PC-3 (cell line): ENCODE measurements at places on chromosomes 7 and 10. TPM values are rescaled to one million over a fixed set of nuclear protein-coding genes. Genes with fewer than 3 reads are reported as not detected.

Gene TFAM
- total RNA-seq = 96.8 and 121 TPM in 2 replicates

Gene SEMA3D
- total RNA-seq = 4.0 and 4.8 TPM in 2 replicates

Gene GPNMB
- 0.04 TPM in 1 of 2 replicates, not detected in the other for total RNA-seq

Gene CCDC7
- 14.1 and 19.1 TPM in 2 replicates for total RNA-seq

Gene LRRC18
- total RNA-seq = not detected in 2 replicates

Gene TRPV5
- not detected in 2 replicates for total RNA-seq

Gene CCDC146
- 4.7 TPM in 1 of 2 replicates, not detected in the other for total RNA-seq

Gene LIPJ
- not detected in 2 replicates for total RNA-seq

Gene CRPPA
- total RNA-seq = 0.75 and 1.2 TPM in 2 replicates

Gene PPIF
- total RNA-seq = 381 and 472 TPM in 2 replicates

Gene PAPOLB
- total RNA-seq = 0.29 and 0.40 TPM in 2 replicates

Gene CCDC201
- total RNA-seq = 0.11 TPM in 1 of 2 replicates, not detected in the other

Gene SPDYE2B
- not detected in 2 replicates for total RNA-seq

Gene STK17A
- 75.4 and 82.5 TPM in 2 replicates for total RNA-seq

Gene UPP1
- 71.9 and 77.7 TPM in 2 replicates for total RNA-seq

Gene PRLHR
- total RNA-seq = not detected in 2 replicates

Gene PITRM1
- total RNA-seq = 61.5 and 73.2 TPM in 2 replicates

Gene FAS
- total RNA-seq = 3.5 and 4.8 TPM in 2 replicates

Gene NEBL
- 14.7 and 18.8 TPM in 2 replicates for total RNA-seq

- DNase-seq = no peak
These were observed 40.2 kb downstream of the ANKRD61 start for GRCh38 chr7:6071406-6071805.

DNA sequence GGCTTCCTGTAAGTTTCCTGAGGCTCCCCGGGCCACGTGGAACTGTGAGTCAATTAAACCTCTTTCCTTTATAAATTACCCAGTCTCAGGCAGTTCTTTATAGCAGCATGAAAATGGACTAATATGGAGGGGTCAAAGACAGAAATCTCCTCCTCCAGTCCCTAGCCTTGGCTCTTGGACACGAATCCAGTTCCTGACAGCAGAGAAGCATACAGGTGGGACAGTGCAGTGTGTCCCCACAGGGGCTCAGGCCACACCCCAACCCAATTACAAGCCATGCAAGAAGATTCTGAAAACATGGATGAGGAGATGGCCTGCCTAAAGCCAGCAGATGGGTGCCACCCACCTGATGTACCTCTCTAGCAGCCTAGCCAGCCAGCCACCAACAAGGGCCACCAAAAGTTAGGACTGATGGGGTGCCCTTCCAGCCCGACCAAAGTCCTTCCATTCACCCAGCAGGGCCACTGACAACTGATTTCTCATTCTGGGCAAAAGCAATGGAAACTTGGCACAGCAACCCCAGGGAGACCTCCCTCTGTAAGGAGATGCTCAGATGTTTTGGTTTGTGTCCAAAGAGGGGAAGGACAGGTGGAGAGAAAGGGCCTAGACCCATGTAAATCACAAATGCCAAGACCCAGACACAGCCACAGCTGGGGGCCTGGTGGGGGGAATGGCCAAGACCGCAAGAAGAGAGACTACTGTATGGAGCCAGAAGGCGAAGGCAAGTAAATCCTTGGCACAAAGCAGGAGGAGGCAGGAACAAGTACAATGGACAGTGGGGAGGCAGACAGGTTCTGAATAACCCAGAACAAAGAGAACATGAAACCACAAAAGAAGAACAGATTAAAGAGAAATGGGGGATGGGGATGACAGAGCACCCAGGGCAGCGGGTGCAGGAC lies 13.6 kb downstream of the GPRIN2 start:
- no peak for DNase-seq

- DNase-seq = peak; percentile 81
These were observed 66.6 kb downstream of the CUBN start for GRCh38 chr10:17062955-17063484.

- DNase-seq = no peak
These were observed 705.6 kb upstream of the GHITM start for GRCh38 chr10:83433705-83434104.

- peak; percentile 70 for DNase-seq
These were observed 441 bp downstream of the BMI1 start for GRCh38 chr10:22321156-22321923.

- DNase-seq = no peak
These were observed 102.0 kb downstream of the SEMA3C start for GRCh38 chr7:80816806-80817205.

- DNase-seq = peak; percentile 99
These were observed 218.2 kb downstream of the ANK3 start for GRCh38 chr10:60171436-60172013.

- no peak for DNase-seq
These were observed 113.8 kb downstream of the EPDR1 start for GRCh38 chr7:38034062-38034908.

DNA sequence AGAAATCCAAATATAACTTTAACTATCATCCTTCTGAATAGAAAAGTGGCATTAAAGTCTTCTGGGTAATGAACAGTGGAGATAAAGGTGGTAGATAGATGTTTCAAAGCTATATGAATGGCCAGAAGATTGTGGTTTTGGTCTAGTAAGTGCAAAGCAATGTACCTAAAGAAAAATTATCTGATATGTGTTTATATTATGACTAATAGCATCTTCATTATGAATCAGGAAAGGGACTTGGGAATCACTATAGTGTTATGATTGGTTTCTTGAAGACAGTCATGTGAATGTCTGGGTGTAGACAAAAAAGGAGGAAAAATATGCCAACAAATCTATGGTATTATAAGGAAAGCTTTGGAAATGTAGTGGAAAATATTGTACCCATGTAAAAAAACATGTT lies 3.0 kb downstream of the ZNF518A start:
- peak; percentile 61 for DNase-seq

- DNase-seq = no peak
These were observed 23.7 kb downstream of the XPNPEP1 start for GRCh38 chr10:109899356-109900331.

GRCh38 chr10:97003804-97004201 lies 171.7 kb downstream of the LCOR start:
- no peak for DNase-seq

- no peak for DNase-seq
These were observed 2.5 kb upstream of the BRI3 start for GRCh38 chr7:98278936-98279335.

GRCh38 chr7:26898891-26899290 lies 34.5 kb upstream of the SKAP2 start:
- no peak for DNase-seq

DNA sequence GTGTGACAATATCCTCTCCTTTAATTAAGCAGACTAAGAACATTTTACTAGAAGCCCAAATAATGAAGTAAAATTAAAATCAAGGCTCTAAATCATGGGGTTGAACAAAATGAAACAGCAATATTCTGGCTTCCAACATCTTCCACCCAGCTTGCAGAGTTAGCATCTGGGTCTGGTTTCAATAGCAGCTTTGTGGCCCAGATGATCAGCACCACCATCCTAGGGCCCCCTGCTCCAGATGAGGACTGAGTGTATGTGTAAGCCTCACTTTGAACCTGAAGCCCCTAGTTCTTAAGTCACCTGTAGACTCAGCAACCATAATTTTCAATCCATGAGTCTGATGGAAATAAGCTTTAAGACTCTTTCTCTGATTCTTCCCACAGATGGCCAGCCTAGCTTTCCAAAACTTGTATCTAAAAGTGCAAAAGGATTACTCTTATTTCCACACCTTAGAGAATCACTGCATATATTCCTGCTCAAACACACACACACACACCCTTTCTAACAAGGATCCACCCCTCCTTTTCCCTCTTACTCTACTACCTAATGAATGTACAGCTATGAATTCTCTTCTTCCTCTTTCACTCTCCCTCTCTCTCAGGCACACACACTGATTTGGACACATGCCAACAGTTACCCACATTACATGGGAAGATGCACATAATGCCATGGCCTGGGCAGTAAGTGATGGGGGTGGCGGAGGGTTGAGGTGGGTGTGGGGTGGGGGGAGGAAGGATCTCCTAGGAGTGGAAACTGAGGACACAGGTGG lies 3.5 kb downstream of the DENND11 start:
- no peak for DNase-seq

GRCh38 chr7:96649981-96650380 lies 59.7 kb downstream of the SEM1 start:
- no peak for DNase-seq

DNA sequence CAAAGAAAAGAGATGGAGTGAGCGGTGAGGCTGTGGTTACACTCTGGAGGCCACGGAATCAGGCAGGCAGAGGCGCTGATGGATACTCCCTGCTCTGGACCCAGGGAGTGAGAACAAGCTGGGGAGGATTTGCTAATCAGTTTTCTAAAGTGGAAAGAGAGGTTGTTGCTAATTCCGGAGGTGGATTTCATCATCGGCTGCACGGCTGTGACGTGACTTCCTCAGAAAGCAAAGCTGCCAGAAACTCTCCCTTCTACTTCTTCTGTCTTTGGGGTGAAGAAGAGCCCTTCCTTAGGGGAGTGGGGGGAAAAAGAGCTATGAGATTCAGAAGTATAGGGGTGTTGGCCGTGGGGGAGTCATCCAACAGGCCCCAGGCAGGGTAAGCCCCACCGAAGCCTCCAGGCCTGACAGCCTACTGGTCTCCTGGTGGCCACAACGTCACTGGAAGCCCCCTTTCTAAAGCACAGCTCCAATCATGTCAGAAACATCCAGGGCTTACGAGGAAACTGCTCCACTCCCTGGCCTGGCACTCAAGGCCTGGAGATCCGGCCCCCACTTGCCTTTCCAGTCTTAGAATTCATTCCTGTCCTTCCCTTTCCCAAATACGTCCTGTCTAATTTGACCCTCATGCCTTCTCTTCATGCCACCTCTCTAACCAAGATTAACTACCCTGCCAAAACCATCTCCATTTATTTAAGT lies 114.5 kb downstream of the HIP1 start:
- DNase-seq = no peak

GRCh38 chr7:55309040-55309991 lies 55.8 kb upstream of the LANCL2 start:
- no peak for DNase-seq

DNA sequence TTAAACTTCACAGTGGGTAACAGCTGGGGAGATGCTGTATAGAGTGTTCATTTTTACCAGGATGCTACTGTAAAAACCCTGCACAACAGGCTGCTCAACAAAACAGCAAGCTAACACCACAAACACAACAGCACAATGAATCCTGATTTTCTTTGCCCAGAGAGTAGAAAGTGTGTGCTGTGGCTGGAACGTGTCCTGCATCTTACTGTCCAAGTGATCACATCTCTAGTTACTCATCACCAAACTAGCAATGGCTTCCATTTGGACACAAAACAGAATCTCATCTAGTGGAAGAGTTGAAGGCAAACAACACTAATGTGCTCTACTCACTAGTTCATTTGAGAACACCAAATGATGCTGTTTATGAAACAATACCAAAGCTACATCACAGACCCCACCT lies 121.2 kb downstream of the SLC25A13 start:
- no peak for DNase-seq

GRCh38 chr10:59872892-59873463 lies 33.4 kb downstream of the CCDC6 start:
- no peak for DNase-seq

DNA sequence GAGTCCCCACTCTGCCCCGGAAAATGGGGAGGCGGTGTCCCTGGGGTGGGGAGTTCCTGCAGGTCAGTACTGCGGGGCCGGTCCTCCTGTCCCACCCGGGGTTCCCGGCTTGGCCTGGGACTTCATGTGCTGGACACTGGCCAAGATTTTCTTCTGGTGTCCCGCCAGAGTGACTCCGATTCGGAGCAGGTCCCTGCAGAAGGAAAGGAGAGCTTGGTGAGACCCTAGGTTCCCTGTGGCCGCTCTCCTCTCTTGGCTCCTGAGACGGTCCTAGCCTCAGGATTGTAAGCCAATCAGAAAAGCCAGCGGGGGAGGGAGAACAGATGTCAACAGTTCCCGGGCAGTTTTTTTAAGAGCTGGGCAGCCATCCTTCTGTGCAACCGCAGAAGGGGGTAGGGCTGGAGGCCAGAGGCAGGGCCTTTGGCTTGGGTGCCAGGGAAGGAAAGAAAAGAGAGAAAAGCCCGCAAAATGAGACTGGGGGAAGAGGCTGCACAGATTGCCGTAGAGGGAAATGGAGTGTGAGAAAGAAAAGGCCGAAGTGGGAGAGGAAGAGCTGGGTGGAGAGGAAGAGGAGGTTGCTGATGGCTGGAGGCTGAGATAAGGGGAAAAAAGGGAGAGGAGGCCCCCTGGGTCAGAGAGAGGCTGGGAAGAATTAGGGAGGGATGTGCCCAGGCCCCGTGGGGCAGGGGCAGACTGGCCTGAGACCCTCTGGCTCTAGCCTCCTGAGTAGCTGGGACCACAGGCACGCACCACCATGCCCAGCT lies 23.7 kb downstream of the EPHB4 start:
- DNase-seq = peak; percentile 87

- DNase-seq = no peak
These were observed 104.8 kb downstream of the JAZF1 start for GRCh38 chr7:28075674-28076358.

- no peak for DNase-seq
These were observed 316.5 kb upstream of the ZMIZ1 start for GRCh38 chr10:78752221-78752620.

DNA sequence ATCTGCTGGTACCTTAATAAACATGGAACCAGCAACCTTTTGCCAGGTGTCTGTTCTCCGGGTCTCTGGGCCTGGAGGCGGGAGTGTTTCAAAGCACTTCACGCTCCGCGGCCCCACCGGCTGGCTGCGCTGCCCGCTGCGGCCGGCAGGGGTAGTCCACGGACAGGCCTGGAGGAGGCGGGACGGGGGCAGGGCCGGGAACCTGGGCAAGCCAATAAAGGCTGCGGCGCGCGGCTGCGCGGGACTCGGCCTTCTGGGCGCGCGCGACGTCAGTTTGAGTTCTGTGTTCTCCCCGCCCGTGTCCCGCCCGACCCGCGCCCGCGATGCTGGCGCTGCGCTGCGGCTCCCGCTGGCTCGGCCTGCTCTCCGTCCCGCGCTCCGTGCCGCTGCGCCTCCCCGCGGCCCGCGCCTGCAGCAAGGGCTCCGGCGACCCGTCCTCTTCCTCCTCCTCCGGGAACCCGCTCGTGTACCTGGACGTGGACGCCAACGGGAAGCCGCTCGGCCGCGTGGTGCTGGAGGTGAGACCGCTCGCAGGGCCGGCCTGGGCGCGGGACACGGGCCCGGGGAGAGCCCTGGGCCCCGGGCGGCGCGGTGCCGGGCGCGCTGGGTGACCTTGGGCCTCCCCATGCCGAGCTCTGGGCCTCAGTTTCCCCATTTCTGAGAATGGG lies at the start of gene PPIF:
TSS of gene PPIF (plus strand) at position 244 of the 668 bp plus-strand sequence. CDS start at position 324, 80 bp downstream.
- peak; percentile 100 for DNase-seq

GRCh38 chr10:1241322-1241890 lies 185.2 kb downstream of the WDR37 start:
- DNase-seq = no peak
